Glutamatergic neuron (in vitro differentiated cells): ENCODE measurements at places on chromosomes 7 and 10.
A peak's percentile ranks its signal among the peaks of the same experiment; 100 is the strongest.

- DNase-seq = no peak
These were observed 188.4 kb upstream of the CACNA2D1 start for GRCh38 chr7:82631998-82632397.

- DNase-seq = no peak
These were observed 40.3 kb downstream of the COL13A1 start for GRCh38 chr10:69842020-69842419.

GRCh38 chr7:30708412-30708811 is 26.2 kb upstream of the CRHR2 start:
- no peak for DNase-seq

DNA sequence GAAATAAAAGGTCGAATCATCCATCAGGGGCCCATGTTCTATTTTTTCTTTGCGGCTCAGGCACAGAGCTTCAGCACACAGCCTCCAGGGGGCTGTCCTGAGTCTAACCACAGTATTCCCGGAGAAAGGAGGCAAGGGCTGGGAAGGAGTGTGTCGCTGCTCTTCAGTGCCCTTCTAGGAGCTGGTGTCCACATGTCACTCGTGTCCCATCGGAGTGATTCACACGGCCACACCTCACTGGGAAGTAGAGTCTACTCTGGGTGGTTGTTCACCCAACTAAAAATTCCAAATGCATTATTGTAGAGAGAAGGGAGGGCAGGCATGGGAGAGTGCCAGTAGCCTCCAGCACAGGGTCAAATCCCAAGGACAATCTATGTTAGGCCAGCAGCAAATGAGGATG is 114.8 kb upstream of the LANCL2 start:
- peak; percentile 55 for DNase-seq

- DNase-seq = no peak
These were observed 24.3 kb downstream of the GARS1 start for GRCh38 chr7:30618961-30619360.
